ENCODE measurements at places on chromosomes 16 and 17.

- DNase-seq = no peak
Measured at GRCh38 chr16:2854700-2855309, 3.2 kb downstream of the PRSS22 start.

- no peak for DNase-seq
Measured at GRCh38 chr17:22145605-22146178, 453.4 kb downstream of the KCNJ18 start.

- DNase-seq = no peak
Measured at GRCh38 chr16:89847051-89847939, 19.0 kb downstream of the SPIRE2 start.

- DNase-seq = no peak
Measured at GRCh38 chr17:74836691-74837467, 22.8 kb downstream of the GRIN2C start.
